ENCODE measurements at places on chromosomes 4 and X. TPM values are rescaled to one million over a fixed set of nuclear protein-coding genes. Genes with fewer than 3 reads are reported as not detected.

The TMEM128 gene
- total RNA-seq = 29.7 TPM

The TMPRSS11B gene
- not detected for total RNA-seq

The TMPRSS11A gene
- total RNA-seq = not detected

The POU4F2 gene
- total RNA-seq = not detected

The CSN1S1 gene
- not detected for total RNA-seq

The C4orf33 gene
- 9.6 TPM for total RNA-seq

The UCP1 gene
- 0.25 TPM for total RNA-seq

The TRMT44 gene
- 20.4 TPM for total RNA-seq

The RP2 gene
- total RNA-seq = 12.3 TPM

The TRIM2 gene
- 744 TPM for total RNA-seq

The PDE6B gene
- 4.7 TPM for total RNA-seq

Data from temporal lobe (tissue), 4 donors.